ENCODE measurements at places on chromosomes 2 and 18.

- DNase-seq, result peak; percentile 27
These were observed 221.0 kb downstream of the CDH20 start for GRCh38 chr18:61554117-61554776.

- DNase-seq, result no peak
These were observed 1.7 kb downstream of the ROCK2 start for GRCh38 chr2:11342551-11343367.

- peak; percentile 68 for DNase-seq
These were observed 14.6 kb downstream of the TNS1 start for GRCh38 chr2:217988014-217988839.

DNA sequence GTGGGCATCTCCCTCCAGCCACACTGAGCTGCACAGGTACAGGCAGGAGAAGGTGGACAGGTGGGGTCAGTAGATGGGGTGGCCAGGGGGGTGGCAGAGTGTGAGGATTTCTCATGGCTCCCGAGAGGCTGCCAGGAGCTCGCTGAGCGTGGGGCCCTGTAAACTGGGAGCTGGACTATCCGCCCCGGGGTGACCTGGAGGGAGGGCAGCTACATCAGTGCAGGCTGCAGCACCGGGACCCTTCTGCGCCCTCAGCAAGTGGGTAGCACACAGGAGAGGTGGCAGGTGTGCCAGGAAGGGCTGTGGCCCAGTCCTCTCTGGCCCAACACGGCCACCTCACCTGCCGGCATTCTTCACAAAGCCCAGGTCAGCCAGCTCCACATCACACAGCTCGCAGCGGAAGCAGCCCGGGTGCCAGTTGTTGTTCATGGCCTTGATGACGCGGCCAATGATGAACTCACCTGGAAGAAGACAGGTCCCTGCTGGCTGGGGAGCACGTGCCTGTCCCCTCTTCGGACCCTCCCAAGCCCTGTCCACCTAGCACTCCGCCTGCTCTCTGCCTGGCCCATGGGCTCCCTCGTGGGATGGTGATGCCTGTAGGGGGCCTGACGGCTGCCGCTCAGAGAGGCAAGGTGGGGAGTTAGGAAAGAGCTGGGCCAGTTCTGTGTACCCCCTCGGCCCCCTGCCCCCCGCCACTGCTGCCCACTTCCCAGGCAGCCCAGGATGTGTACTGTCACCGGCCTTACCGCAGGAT, 8.3 kb downstream of the GPR17 start:
- DNase-seq, result no peak

DNA sequence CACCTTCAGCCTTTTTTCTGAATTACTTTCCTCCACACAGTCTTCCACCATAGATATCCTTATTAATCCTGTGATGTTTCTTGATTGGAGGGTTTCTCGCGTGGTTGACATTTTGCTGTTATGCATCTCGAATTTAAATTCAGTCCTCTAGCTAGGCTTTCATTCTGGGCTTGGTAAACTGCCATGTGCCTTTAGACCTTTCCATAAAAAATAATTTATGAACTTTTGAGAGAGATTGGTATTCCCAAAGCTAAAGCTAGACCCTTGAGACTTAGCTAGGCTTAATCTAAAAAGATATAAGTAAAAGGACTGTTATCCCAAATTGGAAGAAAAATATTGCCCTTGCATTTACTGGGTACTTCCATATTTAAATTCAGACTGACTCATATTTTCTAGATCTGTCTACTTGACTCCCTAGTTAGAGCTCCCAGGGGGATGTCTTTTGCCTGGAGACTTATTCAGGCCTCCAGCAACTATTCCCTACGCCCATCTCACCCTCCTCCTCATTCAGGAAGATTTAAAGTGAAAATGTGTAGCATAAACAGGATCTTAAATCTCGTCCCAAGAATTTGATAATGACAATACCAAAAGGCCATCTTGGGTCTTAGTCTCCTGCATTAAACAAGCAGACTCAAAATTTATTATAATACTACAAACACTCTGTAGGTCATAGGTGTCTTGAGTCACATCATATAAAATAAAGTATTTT, 60.3 kb downstream of the KIAA2012 start:
- DNase-seq, result no peak

GRCh38 chr2:241437179-241437578, 71.2 kb downstream of the STK25 start:
- DNase-seq, result no peak

DNA sequence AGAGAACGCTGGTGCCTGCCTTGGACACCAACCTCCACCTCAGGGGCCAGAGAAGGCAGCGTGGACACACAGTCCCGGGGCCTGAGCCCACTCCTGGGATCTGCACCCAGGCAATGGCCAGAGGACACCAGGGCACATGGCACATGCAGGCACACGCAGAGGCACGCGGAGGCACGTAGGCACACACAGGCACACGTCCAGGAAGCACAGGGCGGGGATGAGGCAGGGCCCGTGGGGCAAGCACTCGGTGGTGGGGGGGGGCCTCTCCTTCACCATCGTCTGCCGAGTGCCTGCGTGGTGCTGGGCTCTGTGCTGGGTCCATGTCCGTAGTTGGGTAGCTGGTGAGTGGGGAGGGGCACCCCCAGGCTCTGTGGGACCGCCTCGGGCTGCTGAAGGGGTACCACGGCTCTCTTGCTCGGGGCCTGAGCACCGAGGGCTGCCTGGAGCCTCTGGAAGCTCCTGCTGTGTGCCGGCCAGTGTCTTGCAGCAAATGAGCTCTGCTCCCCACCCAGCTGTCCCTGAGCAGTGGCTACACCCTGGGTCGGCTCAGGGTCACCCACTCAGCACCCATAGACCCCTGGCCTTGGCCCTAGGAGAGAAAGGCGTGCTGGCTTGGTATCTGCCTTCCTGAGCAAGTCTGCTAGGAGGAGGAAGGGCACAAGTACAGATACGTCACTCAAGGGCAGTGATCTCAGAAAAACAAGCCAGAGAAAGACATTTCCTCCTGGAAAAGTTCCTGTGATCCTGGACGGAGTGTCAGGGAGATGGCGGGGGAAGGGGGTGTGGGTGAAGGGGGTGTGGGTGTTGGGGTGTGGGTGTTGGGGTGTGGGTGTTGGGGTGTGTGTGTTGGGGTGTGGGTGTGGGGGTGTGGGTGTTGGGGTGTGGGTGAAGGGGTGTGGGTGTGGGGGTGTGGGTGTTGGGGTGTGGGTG, 26.4 kb downstream of the RTP5 start:
- no peak for DNase-seq

GRCh38 chr2:231745303-231746038, 35.6 kb downstream of the PDE6D start:
- no peak for DNase-seq

DNA sequence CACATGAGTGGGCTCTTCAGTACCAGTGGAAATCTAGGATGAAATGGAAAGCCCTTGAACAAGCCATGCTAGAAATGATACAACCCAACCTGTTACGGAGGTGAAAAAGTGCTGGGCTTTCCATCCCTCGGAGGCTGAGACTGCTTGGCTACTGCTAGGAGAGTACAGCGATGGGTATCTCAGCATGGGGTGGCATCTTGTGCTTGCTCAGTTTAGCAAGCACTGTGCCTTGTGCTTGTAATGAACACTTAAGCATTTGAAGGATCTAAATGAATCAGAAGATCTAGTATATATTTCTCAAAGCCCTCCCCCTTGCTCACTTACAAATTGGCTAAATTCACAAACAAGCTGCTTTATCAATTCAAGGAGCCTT, 44.3 kb upstream of the EHBP1 start:
- no peak for DNase-seq

DNA sequence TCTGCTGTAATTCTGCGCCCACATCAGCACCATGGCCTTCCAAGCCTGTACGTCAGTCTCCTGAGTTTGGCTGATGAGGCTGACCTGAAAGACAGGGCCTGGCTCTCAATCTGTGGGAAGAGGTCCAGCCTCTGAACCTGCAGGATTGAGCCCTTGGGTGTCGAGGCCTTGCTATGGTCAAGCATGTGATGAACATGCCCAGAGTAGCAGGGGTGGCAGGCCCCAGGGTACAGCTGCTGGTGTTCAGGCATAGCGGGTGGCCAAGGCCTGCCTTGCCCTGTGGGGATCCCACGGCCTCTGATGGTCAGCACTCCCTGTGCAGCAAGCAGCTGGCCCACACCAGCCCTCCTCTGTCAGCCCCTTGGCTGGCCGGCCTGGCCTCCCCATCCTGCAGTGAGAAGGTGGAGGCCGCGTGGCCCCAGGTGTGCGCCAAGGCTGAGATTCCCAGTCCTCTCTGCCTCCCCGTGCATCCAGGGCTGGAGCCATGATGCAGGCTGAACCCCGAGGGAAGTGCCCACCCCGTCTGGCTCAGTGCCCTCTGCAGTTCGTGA, 298.4 kb downstream of the NDUFA10 start:
- DNase-seq, result no peak

- DNase-seq, result no peak
These were observed 55.7 kb upstream of the LYPD1 start for GRCh38 chr2:132725748-132726147.

- DNase-seq, result no peak
These were observed 116.7 kb downstream of the DSC3 start for GRCh38 chr18:30925795-30926194.

GRCh38 chr2:171803757-171804156, 90.3 kb downstream of the SLC25A12 start:
- no peak for DNase-seq

- no peak for DNase-seq
These were observed 53.0 kb upstream of the LGALSL start for GRCh38 chr2:64400733-64401528.

DNA sequence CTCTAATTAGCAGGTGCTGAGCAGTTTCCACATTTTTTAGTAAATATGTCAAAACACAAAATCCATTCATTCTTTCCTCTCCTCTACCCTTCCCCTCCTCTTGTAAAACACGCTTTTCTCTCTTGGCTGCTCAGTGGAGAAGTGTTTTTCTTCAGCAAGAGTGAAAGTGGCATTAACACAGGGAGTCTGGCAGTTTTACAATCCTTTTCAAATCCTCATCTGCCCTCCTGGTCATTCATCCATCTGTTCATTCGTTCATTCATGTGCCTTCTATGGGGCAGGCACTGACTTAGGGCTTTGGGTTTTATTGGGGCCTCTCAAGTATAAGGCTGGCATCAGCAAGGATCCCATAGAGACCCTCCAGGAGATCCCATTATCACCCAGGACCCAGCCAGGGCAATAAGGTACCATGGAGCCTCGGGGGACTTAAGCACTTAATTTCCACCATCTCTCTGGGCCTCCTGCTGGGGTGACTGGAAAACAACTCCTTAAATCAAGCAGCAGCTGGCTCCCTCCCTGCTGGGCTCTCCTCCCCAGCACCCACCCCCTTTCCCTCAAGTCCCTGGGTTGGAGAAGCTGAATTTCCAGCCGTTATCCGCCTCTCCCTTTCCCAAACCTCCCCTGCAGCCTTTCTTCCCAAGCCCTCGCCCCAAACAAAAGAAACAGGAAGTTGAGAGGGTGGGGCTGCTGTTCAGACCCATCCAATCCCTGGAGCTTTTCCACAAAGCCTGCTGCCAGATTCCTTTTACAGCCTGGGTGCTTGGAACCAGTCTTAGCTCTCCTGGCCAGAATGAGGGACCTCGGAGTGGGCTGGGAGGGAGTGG, 32.6 kb downstream of the MARCHF4 start:
- no peak for DNase-seq

DNA sequence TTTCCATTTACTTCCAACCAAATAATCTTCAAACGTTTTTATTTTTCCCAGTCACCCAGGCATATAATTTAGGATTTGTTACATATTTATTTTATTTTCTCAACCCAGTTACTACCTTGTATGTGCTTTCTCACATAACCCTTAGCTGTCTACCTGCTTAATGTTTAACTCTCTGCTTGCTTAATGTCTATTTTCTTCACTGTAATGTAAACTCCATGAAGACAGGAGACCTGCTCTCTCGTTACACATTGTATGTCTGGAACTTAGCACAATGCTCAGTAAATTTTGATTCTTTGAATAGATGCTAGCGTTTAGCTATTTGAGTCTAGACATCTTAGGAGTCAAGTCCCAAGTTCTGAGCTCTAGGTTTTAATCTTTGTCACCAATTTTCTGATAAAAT, 70.2 kb downstream of the RBBP8 start:
- no peak for DNase-seq

DNA sequence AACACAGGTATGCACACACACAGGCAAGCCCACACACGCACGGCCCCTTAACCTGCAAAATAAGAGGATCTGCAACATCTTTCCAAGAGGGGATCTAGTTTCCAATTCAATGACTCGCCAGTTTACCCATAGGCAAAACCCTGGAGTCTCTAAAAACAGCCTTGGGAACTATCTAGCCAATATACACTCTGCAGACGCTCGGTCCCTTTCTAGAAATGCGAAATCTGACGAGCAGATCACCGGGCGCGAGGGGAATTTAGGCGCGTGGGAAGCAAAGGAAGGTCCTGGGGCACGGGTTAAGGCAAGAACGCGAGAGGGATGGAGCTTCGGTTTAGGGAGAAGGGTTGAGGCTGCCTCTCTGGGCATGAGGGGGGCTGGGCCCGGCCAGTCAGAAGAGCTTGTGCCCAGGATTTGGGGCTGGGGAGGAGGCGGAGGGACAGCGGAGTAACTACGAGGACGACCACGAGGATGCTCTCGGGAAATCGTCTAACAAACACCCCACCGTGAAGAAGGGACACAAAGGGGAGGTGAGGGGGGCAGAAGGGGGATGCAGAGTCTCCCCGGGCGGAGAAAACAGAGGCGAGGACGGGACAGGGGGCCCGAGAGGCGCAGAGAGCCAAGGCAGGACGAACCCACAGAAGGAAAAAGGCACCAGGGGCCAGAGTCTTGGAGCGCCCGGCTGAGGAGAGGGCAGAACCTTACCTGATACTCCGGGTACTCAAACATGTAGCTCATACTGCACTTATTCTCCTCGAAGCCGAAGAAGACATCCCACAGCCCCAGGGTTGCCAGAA, 542 bp downstream of the PGAP1 start:
- DNase-seq, result peak; percentile 21

DNA sequence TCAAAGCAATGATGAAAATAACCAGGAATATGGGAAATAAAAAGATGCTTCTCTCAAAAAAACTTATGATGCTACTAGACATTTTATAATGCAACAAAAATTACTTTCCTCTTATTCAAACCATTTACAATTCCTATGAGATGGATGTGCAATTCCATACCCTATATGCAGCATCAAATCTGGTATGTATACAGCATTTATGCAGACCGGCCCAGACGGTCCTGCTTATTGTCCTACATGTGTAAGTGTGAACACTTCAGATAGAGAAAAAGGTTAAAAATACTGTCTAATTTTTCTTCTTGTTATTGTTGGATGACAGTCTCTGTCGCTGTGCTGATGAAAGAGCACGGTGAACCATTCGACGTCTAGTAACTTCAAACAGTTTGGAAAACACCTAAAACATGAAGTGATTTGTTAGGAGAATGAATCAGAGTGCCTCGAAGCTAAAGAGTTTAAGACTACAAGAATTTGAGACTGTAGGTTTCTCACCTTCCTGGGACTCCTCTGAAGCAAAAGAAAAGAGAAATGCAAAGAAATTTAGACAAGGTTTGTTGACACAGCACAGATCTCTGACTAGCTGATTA, 80.8 kb downstream of the ATL2 start:
- no peak for DNase-seq

GRCh38 chr2:232416521-232417470, 10.2 kb downstream of the ALPG start:
- no peak for DNase-seq

Data from stimulated activated CD4-positive, alpha-beta T cell treated with anti-CD3 and anti-CD28 coated beads, Interleukin-1b, Interleukin-23, amount 100 ng/mL, for 48 hours (primary cell).